Cortex of kidney (tissue), 1 donor: ENCODE measurements at places on chromosomes 12 and 14.

GRCh38 chr14:105272623-105273022 is 24.3 kb downstream of the BTBD6 start:
- no peak for DNase-seq

DNA sequence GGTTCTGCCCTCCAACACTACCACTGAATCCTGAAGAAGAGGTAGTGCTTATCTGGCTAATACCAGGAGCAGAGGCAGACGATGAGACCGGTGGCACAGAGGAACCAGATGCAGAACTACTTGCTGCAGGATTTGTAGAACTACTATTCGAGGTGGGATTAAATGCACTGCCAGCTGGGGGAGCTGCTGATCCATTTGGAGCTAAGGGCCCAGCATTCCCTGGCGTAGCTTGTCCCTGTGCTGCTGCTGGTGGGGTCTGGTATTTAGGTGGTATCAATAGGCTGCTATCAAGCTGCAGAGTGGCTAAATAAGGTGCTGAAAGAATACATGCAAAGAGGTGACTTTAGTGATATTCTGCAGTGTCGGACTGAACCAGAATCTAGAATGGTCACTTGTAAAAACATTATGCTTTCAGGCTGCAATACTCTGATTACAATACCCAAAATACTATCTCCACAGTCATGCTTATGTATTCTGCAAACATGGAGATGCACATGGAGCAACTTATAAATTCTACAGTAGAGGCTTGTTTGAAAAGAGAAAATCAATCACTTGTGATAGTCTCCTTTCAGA is 294.2 kb downstream of the MED13L start:
- no peak for DNase-seq

DNA sequence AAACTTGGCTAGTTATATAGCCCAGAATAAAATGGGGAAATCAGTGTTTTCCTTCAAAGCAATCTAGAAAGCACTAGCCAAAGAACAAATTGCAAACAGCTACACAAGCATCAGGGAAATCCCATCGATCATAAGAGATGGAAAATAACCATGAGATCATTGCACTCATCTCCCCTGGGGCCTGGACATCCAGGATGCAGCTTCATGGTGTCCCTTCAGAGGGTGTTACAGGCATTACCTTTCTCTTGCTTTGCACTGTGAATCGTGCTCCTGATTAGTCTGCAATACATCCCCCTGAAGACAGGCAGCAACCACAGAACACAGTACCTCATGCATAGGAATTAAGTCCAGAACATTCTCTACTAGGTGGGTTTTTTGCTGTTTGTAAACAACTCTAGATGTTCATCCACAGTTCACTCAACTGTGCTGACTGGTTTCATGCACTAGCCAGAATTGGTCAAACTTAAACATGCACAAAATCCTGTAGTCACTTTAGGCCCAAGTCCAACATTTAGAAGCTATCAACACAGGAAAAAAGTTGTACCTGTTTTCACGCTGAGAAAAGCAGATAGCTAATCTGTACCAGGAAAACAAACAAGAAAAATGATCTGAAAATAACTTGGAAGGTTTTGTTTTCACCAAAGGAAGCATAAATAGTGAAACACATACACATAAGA is 120.1 kb downstream of the ZFP36L1 start:
- no peak for DNase-seq

GRCh38 chr12:130194154-130194553 is 31.9 kb downstream of the FZD10 start:
- DNase-seq, result no peak

GRCh38 chr12:89461190-89461589 is 63.4 kb downstream of the GALNT4 start:
- no peak for DNase-seq

GRCh38 chr14:90301122-90301521 is 30.6 kb downstream of the NRDE2 start:
- no peak for DNase-seq

DNA sequence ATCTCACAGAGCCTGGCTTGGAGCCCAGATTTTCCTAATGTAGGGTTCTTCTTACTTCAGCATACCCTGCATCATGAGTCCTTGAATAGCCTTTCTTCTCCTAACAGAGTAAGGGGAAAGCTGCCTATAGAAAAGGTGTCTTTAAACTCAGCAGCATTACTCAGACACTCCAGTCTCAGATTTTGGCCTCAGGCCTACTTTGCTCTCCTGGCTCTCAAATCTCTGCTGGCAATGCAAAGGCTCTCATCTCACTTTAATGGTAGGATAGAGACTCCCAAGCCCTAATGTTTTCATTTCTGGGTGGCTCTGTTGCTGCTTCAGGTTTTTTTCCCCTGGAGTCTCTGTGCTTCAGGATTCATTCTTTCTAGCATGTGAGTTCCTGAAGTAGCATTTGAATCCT is 9.1 kb upstream of the NKX2-8 start:
- DNase-seq, result no peak

GRCh38 chr12:24595652-24596235 is 353.2 kb downstream of the BCAT1 start:
- DNase-seq, result no peak

DNA sequence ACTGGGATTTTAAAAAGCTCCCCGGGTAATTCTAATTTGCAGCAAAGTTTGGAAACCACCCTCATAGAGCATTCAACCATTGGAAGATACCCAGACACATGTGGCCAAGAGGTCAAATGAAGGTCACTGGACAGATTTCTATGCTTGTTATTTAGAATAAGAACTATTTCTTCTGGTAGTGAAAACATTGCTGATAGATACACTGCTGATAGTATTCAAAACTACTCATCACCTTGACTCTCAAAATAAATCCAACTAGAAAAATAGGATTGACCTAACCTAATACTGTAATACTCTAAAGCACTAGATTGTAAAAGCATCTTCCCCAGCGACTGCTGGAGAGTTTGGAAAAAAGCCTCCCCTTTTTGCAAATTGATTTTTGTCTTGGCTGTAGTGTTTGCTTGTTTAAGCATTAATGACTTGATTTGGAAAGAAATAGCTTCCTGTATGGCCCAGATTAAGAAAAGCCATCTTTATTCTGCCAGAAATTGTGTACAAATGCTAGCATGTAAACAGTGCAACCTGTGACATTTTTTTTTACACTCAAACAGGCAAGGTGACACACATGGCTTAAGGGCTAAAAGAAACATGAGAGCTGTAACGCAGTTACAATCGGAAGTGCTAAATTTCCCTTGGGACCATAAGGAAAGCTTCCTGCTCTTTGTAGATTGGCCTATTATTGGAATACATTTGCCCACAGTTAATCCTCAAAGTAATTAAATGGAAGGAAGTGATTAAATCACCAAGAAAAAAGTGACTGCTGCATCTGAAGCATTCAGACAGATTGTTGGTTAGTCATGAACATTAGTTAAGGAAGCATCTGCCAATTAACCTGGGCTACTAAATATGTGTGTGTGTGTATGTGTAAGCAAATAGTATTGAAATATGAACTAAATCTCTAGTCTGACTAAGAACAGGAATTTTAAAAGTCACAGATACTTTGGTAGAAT is 356.5 kb upstream of the ATP2B1 start:
- DNase-seq, result no peak

DNA sequence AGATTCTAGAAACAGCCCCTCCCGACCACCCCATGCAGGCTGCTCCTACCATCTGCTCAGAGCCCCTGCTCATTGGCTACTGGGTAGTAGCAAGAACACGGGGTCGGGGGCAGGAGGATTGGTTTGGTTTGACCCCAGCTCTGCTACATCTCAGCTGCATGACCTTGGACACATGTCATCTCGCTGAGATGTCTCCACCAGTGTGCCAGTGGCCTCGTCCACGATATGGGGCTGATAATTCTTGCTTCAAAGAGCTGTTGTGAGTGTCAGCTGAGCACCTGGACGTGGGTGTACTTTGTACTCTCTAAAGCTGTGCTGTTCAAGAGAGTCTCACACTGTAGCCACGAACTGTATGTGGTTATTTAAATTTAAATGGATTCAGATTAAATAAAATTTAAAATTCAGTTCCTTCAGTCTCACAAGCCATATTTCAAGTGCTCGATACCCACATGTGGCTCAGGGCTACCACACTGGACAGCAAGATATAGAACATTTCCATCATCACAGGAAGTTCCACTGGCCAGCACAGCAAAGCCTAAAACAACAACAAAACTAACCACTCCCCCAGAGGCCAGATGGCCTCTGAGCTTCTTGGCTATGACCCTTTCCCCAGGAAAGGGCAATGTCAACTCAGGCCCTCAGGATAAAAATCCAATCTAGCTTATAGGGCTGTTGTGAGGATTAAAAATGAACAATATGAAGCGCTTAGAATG is 18.6 kb downstream of the LTBP2 start:
- no peak for DNase-seq

DNA sequence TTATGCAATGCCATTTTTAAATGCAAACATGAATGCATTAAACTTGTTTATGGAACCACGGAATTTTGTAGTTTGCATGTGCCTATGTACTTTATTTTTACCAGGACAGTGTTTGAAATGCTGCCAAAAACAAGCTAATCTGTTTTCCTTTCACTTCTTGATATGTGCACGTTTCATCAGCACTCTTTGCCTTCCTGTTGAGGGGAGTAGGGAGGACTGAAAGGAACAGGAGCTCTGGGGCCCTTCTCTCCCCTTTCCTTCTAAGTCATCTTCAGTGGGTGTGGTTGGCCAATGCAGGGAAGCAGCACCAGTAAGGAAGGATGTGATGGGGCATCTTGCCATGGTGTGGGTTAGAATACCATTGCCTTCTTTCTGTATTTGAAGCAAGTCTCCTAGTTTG is 12.1 kb upstream of the PPP4R4 start:
- no peak for DNase-seq

GRCh38 chr12:92075425-92075914 is 70.2 kb downstream of the BTG1 start:
- no peak for DNase-seq

DNA sequence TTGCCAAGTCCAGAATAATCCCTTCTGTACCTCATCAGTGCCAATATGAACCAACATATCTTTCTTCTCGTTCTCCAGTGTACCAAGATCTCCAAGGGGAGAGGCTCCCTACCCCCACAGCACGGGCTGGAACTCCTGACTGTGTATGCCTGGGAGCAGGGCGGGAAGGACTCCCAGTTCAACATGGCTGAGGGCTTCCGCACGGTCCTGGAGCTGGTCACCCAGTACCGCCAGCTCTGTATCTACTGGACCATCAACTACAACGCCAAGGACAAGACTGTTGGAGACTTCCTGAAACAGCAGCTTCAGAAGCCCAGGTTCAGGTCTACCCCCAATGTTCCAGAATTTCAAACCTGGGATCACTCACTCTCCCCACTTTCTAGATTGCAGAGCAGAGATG is 10.5 kb upstream of the OAS2 start:
- DNase-seq, result no peak

- no peak for DNase-seq
Measured at GRCh38 chr12:121799842-121800693, 3.7 kb upstream of the SETD1B start.

DNA sequence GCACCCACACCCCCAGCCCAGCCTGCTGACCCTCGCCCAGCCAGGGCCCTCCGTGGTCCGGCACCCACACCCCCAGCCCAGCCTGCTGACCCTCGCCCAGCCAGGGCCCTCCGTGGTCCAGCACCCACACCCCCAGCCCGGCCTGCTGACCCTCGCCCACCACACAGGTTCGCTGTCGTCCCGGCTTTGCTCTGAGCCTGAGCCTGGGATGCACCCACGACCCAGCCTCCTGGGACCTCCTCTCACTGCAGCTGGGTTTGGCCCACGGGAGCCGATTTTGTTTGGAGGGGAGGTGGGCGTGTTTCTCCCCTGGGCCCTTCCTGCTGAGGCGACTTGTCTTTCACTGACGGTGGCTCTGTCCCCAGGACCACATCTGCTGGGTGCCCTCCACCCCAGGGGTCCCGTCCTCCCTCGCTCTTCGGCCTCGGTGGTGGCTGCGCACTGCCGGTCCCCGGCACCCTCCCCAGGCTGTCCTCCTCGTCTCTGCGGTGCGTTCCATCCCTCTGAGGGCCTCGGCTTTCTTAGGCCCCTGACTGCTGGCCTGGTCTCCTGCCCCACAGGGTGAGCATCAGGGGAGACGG is 83.8 kb downstream of the GALNT9 start:
- DNase-seq, result no peak

DNA sequence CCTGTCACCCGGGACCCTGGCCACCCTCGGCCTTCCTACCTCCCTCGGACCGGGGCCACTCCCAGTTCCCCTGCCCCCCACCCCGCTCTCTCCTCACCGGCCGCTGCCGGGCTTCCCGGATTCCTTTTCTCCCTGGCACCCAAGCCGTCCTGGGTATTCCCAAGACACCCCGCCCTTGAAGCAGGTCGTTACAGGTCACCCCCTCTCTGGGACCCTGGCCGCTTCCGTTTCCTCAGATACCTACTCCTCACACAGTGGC is 493 bp downstream of the NUMB start:
- no peak for DNase-seq

DNA sequence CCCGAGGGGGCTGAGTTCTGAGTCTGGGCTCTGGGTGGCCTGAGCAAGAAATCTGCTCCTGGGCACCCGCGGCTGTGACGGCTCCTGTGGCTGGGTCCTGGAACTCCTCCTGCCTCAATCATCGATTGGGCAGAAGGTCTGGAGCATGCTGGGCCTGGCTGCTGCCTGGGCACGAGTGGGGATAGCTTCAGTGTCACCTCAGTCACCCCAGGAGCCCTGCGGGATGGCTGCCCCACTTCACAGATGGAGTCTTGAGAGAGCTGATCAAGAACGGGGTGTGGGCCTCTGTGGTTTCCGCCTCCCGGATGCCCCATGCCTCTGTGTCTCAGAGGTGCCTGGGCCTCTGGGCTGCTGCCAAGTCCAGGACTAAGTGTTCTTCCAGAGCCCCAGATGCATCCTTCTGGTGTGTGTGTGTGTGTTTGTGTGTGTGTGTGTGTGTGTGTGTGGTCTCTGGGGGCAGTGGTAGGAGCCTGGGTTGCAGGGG is 185.6 kb upstream of the C14orf180 start:
- DNase-seq, result no peak

- no peak for DNase-seq
Measured at GRCh38 chr12:79058342-79058741, 193.8 kb downstream of the SYT1 start.

GRCh38 chr12:81146228-81147225 is 68.6 kb downstream of the ACSS3 start:
- no peak for DNase-seq

DNA sequence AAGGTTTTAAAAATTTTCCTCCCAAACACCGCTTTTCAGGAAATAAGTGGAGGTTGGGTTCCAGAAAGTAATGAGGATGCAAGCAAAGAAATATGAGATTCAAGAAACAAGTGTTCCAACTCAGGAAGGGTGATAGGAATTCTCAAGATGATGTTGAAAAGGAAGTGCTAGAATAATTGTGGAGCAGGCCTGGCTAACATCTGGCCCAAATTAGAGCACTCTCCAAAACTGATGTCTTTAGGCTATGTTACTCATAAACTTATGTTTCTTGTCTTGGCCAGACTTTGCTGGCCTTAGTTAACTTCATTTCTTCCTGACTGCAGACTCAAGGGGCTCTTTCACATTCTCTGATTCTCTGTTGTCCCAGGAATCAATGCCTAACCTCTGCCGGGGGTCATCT is 116.3 kb downstream of the TMTC3 start:
- DNase-seq, result no peak

DNA sequence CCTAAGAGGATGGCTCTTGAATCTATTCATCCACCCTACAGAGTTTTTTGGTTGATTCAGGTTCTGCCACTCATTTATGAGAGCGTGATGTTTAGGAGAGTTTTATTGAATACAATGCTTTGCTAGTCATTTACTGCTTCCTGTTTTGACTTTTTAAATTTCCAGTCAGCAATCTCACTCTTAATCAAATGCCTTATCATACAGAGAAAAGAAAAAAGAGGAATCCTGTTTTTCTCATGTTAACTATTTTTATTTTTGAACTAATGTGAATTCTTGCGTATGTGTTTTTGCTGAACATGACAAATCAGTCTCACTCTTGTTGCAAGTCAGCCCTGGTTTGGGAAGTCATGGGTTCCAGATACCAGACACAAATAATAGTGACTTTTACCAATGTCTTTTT is 22.1 kb upstream of the LGMN start:
- no peak for DNase-seq
